ENCODE measurements at places on chromosomes 4 and X.

DNA sequence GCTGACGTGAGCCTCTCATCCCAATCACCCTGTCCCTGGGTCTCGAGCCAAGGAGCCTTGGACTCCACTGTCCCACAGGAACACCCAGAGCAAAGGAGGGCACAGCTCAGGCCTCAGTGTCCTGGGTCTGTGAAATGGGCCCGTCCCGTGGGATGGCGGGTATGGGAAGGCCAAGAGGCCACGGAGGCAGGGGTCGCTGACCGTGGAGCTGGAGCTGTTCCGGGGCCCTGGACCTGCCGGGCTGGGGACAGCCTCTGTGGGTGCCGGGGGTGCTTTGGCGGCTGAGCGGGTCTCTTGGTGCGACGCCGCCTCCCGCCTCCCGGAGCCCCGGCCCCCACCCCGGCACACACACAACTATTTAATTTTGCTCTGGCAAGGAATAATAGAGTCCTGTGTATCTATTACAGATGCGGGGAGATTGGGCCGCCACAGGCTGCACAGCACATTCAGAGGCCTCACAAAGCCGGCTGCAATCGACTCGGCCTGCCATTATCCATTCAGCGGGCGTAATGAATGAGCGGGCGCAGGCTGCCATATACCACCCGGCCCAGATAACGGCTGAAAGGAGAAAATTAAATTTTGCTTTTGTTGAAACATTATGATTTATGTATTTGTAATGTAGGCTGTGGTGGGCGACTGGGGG, 83.9 kb upstream of the NKX1-1 start:
- DNase-seq = no peak

- DNase-seq = no peak
Observed at GRCh38 chr4:26885912-26886274, 25.3 kb downstream of the STIM2 start.

DNA sequence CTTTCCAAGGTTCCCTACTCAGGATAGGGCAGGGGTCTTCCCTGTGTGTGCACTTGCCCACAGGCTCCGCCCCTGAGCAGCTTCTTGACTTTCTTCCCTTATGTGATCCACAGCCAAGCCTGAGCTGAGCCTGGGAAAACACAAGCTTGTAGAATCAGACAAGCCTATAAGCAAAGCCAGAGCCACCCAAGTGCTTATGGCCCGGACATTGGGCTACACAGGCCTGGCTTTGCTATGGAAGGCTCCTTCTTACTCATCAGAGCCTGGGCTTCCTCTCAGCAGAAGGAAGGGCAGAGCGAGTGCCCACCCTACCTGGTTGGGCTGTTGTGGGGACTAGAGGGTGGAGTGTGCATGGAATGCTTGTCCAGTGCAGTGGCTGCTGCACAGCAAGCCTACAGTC, 1.3 kb upstream of the TNIP2 start:
- no peak for DNase-seq

- no peak for DNase-seq
Observed at GRCh38 chr4:109588176-109588575, 28.1 kb downstream of the MCUB start.

DNA sequence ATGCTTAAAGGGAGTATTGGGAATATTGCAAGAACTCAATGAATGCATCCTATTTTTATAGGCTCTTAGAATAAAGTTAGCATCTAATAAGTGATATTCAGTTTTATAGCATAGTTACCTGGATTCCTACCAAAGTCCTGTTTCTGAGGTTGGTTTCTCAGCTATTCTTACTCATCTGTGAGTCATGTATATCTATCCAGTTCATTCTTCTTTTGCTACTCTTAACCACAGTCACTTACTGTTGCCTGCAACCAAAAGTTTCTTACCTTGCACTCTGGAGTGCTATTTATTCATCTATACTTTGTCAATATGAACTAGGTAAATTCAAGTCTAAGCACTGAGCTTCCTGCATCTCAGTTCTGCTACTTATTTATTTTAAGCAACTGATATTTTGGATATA, 322.5 kb downstream of the HS3ST1 start:
- no peak for DNase-seq

Measured in skeletal muscle cell (primary cell).